Frontal cortex (tissue), 4 donors: ENCODE measurements at places on chromosomes 13 and 19. TPM values are rescaled to one million over a fixed set of nuclear protein-coding genes. Genes with fewer than 3 reads are reported as not detected.
A peak's percentile ranks its signal among the peaks of the same experiment; 100 is the strongest.

Gene ZIM2
- total RNA-seq = 4.5 TPM

DNA sequence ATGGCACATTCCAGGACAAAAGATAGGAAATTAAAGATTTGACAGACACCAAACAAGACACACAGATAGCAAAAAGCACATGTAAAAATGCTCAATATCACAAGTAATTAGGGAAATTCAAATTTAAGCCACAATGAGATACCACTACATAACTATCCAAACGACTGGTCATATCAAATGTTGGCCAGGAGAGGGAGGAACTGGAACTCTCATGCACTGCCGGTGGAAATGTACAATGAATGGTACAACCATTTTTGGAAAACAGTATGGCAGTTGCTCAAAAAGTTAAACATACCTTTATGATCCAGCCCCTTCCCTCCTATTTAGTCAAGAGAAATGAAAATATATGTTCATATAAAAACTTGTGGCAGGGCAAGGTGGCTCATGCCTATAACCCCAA is 36.8 kb upstream of the CYP2S1 start:
- DNase-seq = no peak

DNA sequence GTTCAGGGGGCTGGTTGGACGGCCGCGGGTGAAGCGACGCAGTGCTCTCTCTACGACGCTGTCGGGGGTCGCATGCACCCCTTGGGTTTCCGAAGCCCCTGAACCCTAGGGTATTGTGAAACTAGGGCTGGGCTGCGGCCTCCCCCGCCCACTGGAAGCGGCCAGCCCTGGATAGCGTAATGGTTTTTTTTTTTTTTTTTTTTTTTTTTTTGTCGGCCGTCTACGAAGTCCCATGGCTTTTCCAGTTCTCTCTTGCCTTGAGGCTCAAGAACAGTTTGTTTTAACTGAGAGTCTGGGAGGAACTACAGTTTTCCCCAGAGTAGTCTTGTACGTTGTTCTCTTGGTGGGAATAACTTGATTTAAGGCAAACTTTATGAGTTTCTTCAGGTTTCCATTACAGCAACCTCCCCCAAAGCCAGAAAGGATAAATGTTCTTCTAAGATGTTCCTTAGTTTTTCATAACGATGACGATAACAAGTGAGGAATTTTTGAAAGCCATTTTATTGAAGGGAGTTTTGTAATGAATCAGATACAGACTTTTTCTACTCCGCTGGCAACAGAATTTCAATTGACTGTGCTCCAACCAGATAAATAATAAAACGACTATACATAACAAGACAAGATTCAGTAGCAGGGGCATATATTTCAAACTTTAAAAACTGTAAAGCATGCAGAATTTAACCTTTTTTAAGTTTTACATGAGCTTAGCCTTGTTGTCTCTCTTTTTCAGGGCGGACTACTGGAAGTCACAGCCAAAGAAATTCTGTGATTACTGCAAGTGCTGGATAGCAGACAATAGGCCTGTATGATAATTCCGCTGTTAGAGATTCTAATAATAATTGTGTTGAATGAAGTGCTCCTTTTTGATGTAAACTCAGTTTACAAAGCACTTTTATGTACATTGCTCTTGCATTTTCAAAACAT is 867 bp downstream of the WBP4 start:
- peak; percentile 42 for DNase-seq

Gene EDNRB
- 26.5 TPM for total RNA-seq

Gene TMEM255B
- total RNA-seq = not detected

DNA sequence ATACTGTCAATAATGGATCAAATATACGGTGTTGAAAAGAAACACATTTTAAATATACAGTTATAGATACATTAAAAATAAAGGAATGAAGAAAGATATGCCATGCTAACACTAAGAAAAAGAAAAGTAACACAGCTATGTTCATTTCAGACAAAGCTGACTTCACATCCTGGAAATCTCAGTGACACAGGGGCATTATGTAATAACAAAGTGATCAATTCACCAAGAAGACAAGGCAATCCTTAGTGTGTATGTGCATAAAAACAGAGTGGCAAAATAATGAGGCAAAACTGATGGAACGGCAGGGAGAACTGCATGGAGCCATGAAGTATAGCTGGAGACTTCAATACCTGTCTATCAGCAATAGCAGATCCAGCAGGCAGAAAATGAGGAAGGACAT is 13.1 kb downstream of the ZNF14 start:
- DNase-seq = no peak

DNA sequence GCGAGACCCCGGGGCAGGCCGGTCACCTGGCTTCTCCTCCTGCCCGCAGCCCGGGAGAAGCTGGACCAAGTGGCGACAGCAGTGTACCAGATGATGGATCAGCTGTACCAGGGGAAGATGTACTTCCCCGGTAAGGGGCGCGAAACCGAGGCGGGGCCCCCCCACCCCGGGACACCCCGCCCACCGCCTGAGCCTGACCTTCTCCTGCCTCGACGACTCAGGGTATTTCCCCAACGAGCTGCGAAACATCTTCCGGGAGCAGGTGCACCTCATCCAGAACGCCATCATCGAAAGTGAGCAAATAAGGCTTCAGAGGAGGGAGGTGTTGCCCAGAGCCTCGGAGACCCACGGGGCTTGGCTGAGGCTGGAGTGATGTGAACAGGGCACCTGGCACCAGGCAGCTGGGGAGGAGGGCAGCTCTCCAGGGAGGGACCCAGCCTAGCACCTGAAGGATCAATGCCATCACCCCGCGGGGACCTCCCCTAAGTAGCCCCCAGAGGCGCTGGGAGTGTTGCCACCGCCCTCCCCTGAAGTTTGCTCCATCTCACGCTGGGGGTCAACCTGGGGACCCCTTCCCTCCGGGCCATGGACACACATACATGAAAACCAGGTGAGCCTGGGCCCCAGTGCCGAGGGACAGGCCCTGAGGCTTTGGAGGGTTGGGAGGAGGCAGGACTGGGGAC is 629 bp downstream of the IZUMO4 start:
- DNase-seq = no peak

DNA sequence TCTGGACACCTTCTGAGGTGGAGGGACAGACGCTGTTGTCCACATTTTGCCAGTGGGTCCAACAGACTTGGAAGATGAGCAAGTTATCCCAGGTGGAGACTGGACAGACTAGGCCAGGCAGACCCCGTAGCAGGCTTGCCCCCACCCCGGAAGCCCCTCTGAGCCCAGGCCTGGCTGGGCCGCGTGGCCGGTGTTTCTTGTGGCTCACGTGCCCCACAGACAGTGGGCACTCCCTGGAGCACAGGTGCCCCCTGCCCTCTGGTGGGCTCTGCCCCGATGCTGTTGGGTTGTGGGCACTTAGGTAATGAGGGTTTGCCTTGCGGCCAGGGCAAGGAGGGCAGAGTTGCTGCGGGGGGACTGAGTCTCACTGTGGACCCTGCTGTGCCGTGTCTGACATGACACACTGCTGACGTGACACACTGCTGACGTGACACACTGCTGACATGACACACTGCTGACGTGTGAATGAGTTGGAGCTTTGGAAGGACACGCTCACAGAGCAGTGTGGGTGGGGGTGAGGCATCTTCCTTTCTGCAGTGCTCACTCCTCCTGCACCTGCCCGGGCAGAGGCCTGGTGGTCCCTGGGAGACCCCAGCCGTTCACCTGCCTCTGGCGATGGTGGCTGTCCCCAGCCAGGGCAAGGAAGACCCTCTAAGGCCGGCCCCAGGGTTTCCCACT is 25.1 kb downstream of the DOT1L start:
- DNase-seq = no peak

- DNase-seq = peak; percentile 8
These were observed 478 bp downstream of the LMO7 start for GRCh38 chr13:75636436-75637180.

DNA sequence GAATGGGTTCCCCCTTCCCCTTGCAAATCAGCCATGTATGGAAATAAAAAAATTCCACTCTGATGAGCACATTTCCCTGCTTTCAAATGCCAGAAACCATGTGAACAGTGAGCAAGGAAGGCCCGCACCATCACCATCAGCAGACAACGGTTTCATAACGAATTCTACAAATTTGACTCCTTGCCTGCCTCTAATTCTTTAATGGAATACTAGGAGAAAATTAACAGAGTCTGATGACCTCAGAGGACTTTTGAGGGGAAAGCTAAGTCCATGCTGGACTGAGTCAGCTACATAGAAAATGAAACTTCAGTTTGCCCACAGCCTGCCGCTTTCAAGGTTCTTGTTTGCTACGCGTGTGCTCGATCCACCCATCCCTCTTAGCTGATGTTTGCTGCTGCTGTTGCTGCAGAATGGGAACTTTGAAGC is 46.7 kb upstream of the KL start:
- DNase-seq = no peak

DNA sequence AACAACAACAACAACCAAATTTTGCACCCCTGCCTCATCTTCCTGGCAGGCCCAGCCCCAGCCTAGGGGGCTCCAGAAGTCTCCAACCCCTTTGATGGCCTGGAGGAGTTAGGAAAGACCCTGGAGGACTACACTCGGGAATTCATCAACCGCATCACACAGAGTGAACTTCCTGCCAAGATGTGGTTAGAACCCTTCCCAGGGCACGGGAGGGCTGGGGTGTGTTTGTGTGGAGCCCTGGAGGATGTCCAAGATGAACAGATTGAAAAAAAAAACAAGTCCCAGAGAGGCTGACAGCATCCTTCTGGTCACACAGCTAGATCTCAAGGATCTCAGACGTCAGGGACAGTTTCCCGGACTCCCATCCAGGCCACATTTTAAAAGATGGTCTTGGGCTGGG is 13.3 kb downstream of the APOC1 start:
- no peak for DNase-seq

DNA sequence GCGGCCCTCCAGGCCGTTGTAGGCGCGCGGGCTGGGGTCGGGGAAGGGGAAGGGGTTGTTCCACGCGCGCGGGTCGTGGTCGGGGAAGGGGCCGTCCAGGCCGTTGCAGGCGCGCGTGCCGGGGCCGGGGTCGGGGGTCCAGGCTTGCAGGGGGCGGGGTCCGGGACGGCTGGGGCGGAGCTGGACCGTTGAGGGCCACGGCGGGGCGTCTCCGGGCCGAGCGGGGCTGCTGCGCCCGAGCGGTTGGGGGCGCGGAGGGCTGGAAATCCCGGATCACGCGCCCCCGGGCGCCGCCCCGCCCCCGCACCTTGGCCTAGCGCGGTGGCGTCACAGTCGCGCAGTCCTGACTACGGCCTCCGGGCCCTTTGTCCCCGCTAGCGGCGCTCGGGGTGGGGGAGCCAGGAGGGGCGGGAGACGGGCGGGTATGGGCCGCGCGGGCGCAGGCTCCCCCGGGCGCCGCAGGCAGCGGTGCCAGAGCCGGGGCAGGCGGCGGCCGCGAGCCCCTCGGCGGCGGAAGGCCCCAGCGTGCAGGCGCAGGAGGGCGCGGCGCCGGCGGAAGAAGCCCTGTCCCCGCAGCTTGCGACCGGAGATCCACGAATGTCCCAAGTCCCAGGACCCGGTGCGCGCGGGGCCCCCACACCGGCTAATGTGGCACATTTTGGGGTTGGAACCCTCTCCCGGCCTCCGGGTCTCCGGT is 665 bp downstream of the GPX4 start:
- DNase-seq = peak; percentile 93

Gene RDH8
- total RNA-seq = not detected

Gene RFPL4AL1
- total RNA-seq = not detected

Gene MZF1
- total RNA-seq = 11.0 TPM

DNA sequence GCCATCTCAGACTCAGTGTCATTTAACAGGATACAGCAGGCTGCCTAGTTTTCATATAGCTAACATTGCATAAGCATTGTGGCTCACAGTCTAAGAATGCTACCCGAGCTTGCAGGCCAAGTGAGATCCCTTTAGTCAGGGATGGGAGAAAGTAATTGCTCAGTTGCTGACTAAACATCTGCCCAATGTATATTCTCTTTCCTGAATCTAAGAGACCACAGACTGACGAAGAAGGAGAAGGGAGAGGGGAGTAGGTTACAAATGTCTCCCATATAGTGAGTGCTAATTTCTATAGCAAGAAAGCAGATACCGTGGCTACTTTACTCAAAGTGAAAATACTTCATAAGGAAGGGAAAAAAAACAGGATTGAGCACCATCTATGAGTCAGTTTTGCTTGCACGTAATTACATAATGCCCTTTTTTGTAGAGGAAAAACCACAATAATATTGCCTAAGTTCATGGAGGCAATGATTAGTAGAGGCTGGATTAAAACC is 453.9 kb downstream of the COG6 start:
- no peak for DNase-seq

GRCh38 chr19:52749780-52750179 is 14.9 kb upstream of the ZNF611 start:
- no peak for DNase-seq

Gene OR7D2
- total RNA-seq = not detected
